ENCODE measurements at places on chromosomes 6 and 20.

DNA sequence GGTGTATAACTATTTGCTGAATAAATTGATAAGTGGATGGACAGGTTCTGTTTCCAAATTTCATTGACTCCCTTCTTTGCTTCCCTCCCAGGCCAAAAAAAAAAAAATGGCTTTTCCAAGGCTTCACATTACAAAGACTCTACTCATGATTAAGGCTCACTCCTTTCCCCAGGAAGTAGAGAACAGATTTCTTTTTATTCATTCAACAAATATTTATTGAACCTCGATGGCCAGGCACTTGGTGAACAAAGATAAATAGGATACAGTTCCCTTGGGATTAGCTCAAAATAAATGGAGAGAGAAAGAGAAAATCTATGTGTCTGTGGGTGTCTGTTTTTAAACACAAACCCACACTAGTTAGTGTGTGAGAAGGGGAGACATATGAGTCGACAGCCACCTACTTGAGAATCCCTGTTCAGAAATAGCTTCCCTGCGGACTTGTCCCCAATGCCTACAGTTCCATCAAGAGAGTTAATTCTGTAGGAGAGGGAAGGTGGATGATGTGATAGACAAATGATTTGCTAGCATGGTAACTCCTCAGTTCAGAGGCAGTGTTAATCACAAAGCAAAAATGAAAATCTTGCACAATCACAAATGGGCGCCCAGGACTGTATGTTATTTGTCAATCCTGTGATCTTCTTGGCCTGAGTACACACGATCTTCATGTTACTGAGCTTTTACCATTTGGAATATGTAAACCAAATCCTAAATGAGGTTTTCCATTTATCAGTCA is 20.3 kb downstream of the TRAF3IP2 start:
- DNase-seq = no peak

DNA sequence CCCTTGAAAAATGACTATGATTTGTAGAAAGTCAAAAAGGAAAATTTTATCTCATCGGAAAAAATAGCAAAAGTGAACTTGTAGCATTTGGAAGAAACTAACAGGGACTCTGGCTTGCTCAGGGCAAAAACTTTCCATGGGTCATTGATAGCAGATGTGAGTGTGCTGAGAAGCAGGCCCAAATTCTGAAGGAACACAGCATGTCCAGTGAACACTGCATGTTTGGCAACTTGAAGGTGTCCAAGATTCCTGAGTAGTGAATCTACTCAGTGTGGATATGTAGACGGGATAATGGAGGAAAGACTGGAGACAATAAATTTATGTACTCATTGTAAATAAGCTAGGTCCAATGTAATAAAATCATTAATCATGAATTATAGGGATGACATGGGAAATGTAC is 8.2 kb downstream of the SLC17A2 start:
- DNase-seq = no peak

GRCh38 chr6:26272171-26272637 is 92.8 kb upstream of the BTN3A2 start:
- no peak for DNase-seq

GRCh38 chr20:45223136-45223535 is 2.0 kb downstream of the SEMG2 start:
- no peak for DNase-seq

GRCh38 chr6:29216528-29216927 is 45.8 kb downstream of the OR2J2 start:
- no peak for DNase-seq

GRCh38 chr6:44038543-44039065 is 88.6 kb downstream of the MRPL14 start:
- no peak for DNase-seq

DNA sequence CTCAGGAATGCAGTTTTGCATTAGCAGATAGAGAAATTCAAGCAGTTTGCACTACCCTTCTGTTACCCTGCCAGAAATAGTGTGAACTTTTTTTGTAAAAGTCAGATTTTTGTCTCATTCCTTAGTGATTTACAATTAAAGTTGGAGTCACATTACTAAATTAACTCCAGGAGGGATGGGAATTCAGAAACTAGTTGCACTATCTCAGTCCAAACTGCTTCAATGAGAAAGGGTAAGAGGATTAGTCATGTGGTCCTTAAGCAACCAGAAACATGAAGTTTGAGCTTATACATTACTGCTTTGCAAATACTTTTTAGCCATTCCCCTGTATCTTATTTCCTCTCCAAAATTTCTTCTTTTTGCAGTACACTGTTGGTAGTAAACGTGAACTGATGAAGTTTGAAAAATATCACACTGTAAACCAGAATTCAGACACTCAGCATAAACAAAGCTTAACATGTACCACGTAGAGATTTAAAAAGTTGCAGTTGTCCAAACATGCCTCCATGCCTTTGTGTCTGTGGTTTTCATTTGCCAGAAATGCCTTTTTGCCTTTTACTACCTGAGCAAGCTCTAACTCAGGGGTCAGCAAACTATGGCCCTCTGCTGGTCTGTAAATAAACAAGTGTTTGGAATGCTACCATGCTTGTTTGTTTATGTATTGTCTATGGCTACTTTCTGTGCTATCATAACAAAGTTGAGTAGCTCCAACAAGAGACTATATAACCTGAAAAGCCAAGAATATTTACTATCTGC is 49.7 kb downstream of the TP53INP2 start:
- DNase-seq = no peak
